GM04503 (cell line): ENCODE measurements at places on chromosomes 12 and 14.

- DNase-seq, result no peak
These were observed 147.6 kb downstream of the PAH start for GRCh38 chr12:102769323-102769916.

GRCh38 chr14:69711065-69711464, 55.9 kb upstream of the SRSF5 start:
- DNase-seq, result no peak

- DNase-seq, result no peak
These were observed 507 bp downstream of the BAZ2A start for GRCh38 chr12:56629459-56630179.

DNA sequence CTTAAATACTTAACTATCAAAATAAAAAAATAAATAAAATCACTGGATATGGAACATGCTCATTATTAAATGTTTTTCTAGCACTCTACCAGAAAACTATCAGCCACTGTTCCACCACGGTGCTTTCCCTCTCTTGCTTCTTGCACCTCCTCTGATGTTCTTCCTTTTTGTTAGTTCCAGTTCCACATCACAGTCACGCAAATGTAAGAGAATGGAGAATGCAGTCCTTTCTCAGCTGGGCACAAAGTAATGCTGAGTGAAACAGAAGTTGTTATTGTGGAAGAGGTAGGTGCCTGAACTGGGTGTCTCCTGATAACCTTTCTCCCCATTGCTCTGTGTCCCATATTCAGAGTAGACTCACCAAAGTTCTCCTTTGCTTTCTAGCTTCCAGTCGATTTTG, 1116.9 kb upstream of the TMEM132C start:
- no peak for DNase-seq

GRCh38 chr12:1808798-1809480, 11.4 kb upstream of the LRTM2 start:
- DNase-seq, result no peak

GRCh38 chr14:102863381-102863780, 59.1 kb upstream of the AMN start:
- no peak for DNase-seq

DNA sequence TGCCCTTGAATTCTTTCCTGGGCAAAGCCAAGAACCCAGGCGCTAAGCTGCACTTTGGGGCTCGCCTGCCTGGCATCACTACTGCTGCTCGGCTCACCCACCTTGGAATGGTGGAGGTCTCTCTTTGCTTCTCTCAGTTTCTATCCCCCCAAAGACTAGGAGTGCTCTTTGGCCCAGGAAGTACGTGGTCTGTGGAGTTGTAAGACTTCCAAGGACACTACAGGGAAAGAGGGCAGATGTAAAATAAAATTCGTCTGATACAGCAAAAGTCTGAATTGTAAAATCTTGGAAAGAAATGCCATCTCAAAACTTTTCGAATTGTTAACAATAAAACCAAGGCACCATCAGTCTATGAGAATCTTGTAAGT, 52.5 kb upstream of the MAP1LC3B2 start:
- no peak for DNase-seq

DNA sequence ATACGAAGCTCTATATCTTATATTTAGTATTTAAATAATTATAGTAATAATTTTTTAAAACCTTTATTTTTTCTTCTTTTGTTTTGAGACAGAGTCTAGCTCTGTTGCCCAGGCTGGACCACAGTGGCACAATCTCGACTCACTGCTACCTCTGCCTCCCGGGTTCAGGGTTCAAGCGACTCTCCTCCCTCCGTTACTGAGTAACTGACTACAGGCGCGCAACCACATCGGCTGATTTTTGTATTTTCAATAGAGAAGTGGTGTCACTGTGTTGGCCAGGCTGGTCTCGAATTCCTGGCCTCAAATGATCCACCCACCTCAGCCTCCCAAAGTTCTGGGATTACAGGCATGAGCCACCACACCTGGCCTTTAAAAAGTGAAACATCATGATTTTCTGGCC, 13.0 kb upstream of the WNK1 start:
- no peak for DNase-seq

GRCh38 chr12:131438881-131439280, 272.0 kb upstream of the SFSWAP start:
- no peak for DNase-seq

DNA sequence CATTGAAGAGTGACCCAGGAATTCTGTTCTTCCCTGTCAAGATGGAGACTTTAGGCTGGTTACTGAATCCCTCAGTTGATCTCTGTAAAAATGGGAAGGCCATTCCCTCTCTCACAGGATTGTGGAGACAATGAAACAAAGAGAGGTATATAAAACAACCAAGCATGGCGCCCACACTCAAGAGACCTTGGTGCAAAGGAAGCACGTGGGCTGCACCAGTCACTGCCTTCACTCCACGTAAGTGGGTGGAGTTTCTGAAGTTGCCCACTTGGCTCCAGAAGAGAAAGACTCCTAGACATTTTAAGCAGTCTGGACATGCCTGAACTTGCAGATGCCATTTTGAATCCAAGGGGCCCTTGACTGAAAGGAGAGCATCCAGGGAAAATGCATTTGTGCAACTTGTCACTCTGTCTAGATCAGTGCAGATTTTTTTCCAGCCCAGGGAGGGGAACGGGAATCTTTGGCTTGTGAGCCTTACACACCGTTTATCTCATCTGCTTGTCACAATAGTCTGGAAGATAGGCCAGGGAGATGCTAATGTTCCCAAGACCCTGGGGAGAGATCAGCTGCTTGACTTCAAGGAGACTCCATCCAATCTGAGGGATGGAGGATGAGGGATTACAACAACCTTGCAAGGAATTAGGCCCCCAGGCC, 96.9 kb upstream of the TBX3 start:
- no peak for DNase-seq

DNA sequence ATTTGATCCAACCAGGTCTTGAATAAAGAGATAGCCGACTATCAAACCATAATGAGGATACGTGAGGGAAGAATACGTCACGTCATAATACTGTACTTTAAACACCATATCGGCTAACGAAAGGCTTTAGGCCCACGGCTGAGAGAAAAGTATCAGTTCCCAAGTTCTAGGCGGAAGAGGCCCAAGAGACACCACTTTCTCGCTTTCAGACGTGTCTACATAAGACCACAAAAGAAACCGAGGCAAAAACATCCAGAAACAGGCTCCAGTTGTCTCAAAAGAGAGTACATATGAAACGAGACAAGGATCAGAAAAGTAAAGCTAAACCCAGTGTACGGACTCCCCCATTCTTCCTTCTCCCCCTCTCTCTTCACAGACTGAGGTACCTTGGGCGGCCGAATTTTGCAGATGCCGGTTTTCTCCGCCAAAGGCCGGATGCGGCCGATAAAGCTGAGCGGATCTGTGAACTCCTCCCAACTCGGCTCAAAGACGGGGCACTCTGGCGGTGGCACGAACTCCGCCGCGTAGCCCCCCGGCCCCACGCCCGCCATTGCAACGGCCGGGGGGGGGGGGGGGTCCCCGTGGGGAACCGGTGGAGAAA, 479 bp downstream of the KDM5A start:
- no peak for DNase-seq

GRCh38 chr14:84976805-84977204, 553.1 kb upstream of the FLRT2 start:
- DNase-seq, result no peak

DNA sequence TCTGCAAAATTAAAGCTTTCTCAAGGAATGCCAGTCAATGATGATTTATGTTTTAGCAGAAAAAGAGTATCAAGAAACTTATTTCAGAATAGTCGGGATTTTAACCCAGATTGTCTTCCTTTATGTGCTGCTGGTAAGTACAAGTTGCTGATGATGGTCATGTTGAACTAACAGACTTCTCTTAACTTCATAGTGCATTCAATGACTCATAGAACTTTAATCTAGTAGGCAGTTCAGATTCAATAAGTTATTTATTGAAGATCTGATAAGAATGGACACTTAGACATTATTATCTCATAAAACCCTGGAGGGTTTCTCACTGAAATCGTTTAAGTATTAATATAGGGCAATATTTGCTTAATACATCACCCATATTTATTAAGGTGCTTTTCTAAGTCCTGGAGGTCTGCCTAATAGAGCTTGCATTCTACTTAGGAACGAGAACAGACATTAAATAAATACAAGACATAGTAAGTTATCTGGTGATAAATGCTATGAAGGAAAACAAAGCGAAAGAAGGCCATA, 33.8 kb downstream of the TOGARAM1 start:
- no peak for DNase-seq

DNA sequence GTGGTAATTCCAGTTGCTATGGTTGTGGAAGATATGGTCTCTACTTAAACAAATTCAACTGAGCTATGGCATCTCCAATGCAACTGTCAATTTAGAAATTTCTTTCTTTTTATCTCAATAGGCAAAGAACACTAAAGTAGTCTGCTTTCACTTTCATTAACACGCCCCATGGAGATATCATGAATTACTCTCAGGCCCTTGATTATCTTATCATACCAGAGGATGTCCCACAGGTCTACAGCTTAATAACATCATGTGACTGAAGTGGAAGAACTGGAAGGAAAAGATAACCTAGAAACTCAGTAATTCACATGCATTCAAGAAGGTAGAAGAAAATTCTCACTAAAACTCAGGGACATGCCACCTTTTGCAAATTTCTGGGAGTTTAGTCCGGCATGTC, 114.3 kb downstream of the FLRT2 start:
- DNase-seq, result no peak

DNA sequence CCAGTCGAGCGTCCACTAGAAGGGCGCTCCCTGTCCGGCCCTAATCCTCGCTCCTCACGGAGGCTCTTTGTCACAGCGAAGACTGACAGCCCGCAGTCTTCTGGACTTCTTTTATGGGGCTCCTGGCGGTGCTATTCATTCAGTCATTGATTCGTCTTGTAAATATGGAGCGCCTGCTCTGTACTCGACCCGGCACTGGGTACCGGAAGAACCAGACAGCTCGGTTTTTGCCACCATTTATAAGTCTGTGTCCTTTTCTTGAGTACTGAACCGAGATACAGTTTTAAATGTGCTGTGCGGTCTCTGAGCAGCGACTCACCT, 570 bp downstream of the DMAC2L start:
- DNase-seq, result no peak

DNA sequence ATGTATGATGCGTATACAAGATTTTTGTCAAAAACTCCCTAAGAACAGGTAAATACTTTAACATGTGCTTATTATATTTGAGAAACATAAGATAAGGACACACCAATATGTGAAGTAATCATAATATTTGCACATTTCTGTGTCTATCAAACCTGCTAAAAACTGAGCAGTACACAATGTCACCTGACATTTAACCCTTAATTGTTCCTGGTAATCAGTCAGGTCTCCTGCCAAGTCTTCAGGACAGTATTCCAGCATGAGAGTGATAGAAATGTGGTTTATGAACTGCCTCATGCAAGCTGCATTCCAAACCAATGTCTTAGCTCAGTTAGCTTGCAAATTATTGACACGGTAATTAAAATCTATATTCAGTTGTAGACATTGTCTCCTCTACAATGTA, 4.2 kb downstream of the SOX5 start:
- no peak for DNase-seq

DNA sequence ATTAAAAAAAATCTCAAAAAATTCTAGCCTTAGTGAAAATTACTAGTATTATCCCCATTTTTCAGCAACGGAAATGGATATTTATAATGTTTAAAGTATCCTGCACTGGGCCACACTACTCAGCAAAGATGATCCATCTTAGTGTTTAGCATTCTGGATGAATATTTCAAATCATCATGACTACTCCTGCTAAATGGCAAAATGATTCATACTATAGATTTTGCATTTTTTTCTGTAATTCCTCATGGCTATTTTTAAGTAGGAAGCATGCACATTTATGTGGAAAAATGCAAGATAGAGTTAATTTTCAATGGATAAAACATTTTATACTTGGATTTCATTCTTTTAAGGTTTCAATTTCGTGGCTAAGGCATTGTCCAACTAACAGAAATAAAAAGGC, 59.6 kb downstream of the LRFN5 start:
- DNase-seq, result no peak

- DNase-seq, result no peak
These were observed 62.8 kb upstream of the RFLNA start for GRCh38 chr12:124231980-124232653.

- no peak for DNase-seq
These were observed 169.8 kb downstream of the PRKCH start for GRCh38 chr14:61491224-61491623.

GRCh38 chr12:79413796-79414195, 277.0 kb downstream of the PAWR start:
- DNase-seq, result no peak

DNA sequence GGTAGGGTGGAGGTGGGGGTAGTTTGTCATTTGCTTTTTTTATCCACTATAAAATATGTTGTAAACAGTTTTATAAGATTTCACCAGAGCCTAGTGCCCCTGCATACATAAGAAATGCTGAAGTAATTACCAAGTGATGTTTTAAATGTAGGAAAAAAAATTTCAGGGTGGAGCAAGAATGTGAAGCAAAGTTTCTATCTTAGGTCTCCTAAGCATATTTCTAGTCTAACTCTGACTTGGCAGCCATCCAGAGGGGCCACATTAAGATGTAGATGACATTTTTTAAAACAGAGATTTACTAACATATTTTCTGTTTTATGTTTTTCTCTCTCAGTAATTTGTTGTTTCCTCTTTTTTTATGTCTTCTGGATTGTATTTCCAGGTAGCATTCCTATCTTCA, 15.8 kb upstream of the KRAS start:
- DNase-seq, result no peak

GRCh38 chr14:53273671-53274072, 120.5 kb upstream of the DDHD1 start:
- peak; percentile 12 for DNase-seq

DNA sequence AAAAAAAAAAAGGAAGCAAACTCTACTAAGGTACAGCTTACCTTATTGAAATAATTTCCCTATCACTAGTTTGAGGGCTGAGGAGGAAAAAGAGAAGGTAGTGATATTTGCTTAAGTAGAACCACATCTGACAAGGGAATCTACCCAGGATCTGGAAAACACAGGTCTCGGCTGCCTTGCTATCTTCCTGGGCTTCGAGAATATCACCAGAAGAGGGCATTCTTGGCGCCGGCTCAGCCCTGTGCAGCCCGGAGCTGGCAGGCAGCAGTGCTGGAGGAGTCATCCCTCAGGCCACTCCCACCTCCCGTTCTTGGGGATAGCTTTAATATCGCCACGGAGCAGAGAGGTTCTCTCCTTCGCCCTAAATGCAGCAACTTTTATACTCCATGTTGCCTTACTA, 1181.2 kb downstream of the VRK1 start:
- DNase-seq, result no peak

GRCh38 chr12:484096-484495, 24.4 kb downstream of the B4GALNT3 start:
- no peak for DNase-seq

- DNase-seq, result peak; percentile 3
These were observed 16.7 kb downstream of the OR9K2 start for GRCh38 chr12:55142669-55143565.

DNA sequence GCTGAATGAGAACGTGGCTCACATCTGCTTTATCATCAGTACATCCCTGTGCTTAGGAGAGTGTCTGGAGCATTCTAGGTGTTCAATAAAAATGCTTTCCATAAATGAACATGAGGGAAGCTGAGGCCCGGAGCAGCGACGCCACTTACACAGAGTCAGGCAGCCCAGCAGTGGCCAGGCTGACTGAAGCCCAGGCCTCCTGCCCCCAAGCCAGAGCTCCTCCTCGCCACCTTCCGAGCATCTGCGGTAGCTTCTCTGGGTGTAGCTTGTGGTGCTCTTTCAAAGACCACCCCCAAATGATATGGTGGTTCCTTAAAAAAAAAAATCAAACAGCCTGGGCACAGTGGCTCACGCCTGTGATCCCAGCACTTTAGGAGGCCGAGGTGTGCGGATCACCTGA, 88.8 kb downstream of the FBXL14 start:
- DNase-seq, result no peak
